ENCODE measurements at places on chromosomes 6 and 20.
A peak's percentile ranks its signal among the peaks of the same experiment; 100 is the strongest.

DNA sequence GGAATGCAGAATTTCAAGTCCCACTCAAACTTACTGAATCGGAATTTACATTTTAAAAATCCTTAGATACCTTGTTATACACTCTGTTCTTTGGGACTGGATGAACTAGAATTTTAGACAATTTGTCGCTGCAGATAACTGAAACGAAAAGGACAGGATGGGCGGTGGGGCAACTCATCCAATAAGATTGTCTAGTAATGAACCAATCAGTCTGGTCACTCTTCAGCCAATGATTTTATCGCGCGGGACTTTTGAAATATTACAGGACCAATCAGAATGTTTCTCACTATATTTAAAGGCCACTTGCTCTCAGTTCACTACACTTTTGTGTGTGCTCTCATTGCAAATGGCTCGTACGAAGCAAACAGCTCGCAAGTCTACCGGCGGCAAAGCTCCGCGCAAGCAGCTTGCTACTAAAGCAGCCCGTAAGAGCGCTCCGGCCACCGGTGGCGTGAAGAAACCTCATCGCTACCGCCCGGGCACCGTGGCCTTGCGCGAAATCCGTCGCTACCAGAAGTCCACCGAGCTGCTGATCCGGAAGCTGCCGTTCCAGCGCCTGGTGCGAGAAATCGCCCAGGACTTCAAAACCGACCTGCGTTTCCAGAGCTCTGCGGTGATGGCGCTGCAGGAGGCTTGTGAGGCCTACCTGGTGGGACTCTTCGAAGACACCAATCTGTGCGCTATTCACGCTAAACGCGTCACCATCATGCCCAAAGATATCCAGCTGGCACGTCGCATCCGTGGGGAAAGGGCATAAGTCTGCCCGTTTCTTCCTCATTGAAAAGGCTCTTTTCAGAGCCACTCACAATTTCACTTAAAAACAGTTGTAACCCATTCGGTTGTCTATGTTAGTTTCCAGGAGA lies 41.9 kb upstream of the HFE start:
- peak; percentile 40 for DNase-seq

GRCh38 chr20:33169176-33169794 lies 1.3 kb downstream of the BPIFA2 start:
- DNase-seq = no peak

DNA sequence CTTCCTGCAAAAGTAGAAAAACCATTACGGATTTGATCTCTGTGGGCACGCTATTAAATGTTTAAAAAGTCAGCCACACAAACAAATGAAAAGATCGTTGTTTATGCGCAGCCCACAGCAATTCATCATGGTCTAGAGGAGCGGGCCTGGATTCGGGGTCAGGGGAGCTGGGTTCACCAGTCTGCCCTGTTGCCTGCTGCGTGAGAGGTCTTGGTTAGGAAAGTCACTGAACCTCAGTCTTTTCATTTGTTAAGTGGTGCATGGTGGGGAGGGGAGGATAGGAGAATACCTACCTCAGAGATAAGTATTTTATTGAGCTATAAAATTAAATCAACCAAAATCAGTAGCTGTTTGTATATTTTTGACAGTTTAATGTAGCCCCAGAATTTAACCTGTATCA lies 47.3 kb upstream of the FYN start:
- no peak for DNase-seq

GRCh38 chr20:41011551-41012067 lies 17.0 kb upstream of the TOP1 start:
- no peak for DNase-seq

GRCh38 chr20:57059055-57059596 lies 207.3 kb downstream of the BMP7 start:
- no peak for DNase-seq

- no peak for DNase-seq
Measured at GRCh38 chr6:21678990-21679389, 85.4 kb downstream of the SOX4 start.

DNA sequence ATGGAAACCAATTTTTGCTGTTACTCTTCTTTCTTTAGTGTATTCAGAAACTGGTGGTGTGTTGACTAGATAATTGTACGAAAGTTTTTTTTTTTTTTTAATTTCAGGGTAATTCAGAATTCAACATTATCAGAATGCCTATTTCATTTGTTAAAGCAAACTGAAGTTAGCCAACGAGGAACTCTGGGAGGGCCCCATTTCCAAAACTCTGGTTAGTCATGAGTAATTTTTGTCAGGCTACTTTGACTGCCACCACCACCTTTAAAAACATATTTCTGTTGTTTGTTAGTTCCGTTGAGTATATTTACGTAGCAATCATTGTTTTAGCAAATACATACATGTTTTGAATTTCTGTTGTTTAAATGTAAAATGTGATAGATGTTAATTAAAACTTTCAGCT lies 763 bp downstream of the ZKSCAN8 start:
- no peak for DNase-seq

DNA sequence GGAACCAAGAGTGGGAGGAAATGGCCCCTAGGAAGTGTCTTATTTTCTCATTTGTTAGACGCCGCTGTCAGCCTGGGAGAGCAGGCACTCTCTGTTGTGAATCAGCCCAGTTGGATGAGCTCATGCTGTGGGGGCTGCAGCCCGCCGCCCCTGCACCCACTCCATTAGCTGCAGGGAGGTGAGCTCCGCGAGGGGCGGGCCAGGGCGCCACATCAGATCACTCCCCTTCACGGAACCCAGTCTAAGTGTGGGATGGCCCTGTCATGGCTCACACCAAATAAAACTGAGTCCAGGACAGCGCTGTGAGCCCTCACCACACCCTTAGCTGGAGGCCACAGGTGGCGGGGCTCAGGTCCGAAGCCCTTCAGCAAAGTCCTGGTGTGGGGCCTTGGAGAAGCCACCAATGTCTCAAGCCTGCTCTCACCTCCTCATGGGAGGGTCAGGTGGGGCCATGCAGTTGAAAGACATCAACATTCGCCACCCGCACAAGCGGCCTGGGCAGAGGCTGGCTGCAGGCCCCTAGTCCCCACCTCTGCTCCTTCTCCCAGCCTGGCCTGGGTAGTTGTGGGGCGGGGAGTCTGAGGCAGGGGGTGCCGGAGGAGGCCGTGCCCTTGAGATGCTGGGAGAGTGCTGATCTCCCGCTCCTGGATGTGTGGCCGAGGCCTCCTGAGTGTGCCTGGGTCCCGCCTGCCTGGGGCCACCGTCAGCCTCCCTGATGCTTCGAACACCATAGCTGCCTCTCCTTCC lies 66.2 kb upstream of the SLCO4A1 start:
- no peak for DNase-seq

DNA sequence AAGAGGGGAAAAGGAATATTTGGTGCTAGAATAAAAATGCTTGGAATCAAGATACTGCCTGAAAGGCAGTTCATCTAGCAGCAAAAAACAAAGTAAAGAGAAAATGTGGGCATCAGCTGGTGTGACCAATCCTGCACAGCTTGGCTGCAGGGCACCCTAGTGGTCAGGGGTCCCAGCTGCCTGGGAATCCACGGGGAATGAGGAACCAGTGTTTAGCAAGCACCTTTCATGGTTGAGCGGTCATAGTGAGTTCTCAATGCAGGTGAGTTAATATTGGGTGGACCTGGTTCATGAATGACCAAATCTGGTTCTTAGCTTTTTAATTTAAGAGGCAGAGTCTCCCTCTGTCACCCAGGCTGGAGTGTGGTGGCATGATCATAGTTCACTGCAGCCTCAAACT lies 53.3 kb downstream of the CAP2 start:
- DNase-seq = no peak
